ENCODE measurements at places on chromosomes 12 and 14.

DNA sequence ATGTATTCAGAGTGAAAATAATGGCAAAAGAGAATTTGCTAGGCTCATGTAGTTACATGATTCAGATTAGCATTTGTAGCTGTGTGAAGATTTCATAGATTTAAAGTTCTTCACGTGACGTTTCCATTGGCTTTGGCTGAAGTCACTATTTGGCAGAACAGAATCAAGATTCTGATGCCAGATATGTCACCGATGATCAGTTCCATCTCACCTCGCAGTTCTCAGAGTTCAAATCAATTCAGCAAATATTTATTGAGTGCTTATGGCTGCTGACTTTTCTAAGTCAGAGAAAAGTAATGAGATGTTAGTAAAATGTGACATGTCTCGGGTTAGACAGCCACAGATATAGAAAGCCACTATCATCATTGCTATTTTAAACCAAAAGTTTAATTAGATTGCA is 28.4 kb downstream of the ALX1 start:
- DNase-seq = no peak

GRCh38 chr14:92675976-92676375 is 72.5 kb downstream of the LGMN start:
- DNase-seq = no peak

GRCh38 chr12:80849337-80849736 is 88.4 kb downstream of the LIN7A start:
- DNase-seq = no peak

GRCh38 chr12:53659011-53659551 is 16.8 kb downstream of the ATP5MC2 start:
- DNase-seq = no peak

GRCh38 chr12:43973385-43973784 is 137.5 kb downstream of the TMEM117 start:
- DNase-seq = no peak

- no peak for DNase-seq
Measured at GRCh38 chr12:67645126-67645525, 3.4 kb upstream of the DYRK2 start.

- no peak for DNase-seq
Measured at GRCh38 chr12:31249356-31249755, 76.6 kb downstream of the SINHCAF start.

DNA sequence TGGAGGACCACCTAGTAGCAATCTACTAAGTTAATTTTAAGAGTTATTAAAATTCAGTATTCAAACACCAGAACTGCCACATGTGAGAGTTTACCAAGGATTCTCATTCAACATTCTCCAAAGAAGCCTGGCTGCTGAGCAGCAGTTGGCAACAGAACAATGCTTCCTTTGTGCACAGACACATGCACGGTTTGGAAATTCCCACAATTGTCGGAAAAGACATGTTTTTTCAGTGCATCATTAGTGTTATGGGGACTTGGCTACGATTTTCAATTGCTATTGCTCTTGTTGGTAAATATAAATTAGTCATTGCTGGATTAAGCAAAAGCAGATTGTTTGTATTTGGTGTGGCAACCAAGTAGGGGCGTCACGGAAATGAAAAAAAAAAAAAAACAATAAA is 22.2 kb downstream of the ST8SIA1 start:
- DNase-seq = no peak

DNA sequence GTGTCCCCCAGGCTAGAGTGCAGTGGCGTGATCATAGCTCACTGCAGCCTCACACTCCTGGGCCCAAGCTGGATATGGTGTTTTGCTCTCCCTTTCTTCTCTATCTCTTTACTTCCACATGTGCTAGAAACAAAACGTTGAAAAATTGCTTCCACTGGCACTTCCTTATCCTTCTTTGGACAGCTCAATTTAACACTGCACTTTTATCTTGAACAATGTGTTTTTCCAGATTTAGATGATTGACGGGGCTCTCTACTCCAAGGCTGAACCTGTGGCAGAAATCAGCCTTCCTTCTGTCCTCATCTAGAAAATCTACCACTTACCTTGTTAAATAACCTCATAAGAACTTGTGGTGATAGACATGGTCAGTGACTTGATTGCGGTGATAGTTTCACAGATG is 165.1 kb downstream of the DAD1 start:
- no peak for DNase-seq

DNA sequence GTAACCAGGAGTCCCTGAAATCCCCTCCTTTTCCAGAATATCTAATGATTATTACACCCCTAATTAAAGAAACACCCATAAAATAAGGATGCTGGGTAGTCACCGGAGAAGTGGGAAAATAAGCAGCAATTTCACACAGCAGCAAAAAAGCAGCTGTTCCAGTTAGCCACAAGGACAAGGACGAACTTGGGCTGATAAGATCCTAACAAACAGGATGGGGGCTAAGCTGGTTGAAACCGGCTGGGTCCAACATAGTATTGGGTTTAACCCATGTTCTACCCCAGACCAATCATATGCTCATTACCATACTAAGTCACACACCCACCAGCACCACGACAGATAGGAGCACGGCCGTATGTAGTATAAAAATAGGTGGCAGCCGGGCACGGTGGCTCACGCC is 100.7 kb downstream of the RPL10L start:
- DNase-seq = no peak

DNA sequence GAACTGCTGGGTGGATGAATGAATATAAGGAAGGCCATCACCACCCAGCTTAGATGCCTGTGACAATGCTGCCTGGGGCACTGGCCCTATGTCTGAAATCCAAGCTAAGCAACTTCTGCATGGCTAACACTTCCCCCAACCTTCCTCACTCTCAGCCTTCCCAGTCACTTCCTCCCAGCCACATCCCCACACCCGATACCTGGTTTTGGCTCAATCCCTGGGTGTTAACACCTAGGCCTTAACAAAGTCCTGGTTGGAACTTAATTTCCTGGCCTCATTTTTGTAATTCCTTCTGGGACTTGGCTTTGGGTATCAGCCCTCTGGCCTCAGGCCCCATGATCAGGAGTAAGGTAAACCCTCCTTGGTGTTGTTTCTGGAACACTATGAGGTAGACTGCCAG is 110.0 kb downstream of the EFCAB11 start:
- DNase-seq = no peak

DNA sequence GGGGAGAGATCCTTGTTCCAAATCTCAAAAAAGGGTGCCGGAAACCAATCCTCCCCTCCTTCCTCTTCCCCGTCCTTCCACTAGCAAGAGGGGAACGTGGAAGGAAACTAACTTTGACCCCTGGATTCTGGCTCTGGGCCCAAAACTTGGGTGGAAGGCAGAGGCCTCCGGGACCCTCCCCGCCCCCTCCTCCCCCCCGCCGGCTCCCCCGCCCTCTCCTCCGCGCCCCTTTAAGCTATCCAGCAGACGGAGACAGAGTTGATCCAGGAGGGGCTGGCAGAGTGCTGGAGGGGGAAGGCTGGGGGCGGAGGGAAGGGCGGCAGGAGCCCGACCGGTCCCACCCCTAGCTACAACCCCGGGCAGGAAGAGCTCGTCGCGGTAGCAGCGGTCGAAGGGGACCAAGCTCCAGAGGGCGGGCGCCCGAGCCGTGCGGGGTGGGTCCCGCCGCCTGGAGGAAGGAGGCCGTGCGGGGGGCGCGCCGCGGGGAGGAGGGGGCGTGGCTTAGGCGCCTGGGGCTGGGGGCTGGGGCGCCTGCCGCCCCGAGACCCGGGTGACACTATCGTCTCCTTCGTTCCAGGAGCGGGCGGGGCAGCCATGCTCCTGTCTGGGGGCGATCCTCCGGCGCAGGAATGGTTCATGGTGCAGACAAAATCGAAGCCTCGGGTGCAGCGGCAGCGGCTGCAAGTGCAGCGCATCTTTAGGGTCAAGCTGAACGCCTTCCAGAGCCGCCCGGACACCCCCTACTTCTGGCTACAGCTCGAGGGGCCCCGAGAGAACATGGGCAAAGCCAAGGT is at the start of gene NYNRIN:
NYNRIN (plus strand) TSS at position 351 of the 794 bp plus-strand sequence; CDS start at position 595, 244 bp downstream.
- no peak for DNase-seq

GRCh38 chr12:110354172-110354780 is 49.2 kb downstream of the ANAPC7 start:
- DNase-seq = no peak

DNA sequence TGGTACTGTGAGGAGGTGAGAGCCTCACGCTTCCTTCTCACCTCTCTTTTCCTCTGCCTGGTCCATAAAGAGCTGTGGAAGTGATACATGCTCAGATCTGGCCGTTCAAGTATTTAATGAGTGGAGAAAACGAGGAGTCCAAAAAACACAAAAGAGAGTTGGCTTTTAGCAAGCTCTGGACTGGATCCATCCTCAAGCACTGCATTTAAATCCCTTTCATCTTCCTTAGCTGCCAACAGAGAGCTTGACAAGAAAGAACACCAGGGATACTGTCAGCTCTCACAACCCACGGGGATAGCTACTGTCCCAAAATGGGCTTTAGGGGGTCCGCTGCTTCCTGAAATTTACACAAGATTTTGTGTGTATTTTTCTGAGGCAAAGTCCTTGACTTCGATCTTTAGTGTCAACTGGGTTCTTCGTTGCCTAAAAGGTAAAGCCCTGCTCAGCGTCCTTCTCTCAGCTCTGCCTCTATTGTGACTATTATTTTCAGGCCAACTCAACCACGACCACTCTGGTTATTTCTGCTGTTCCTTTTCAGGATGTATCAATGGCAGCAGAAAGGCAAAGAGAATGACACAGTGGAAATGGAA is 120.9 kb downstream of the TMTC1 start:
- no peak for DNase-seq

- DNase-seq = peak; percentile 6
Measured at GRCh38 chr12:118404876-118405521, 28.6 kb downstream of the SUDS3 start.

DNA sequence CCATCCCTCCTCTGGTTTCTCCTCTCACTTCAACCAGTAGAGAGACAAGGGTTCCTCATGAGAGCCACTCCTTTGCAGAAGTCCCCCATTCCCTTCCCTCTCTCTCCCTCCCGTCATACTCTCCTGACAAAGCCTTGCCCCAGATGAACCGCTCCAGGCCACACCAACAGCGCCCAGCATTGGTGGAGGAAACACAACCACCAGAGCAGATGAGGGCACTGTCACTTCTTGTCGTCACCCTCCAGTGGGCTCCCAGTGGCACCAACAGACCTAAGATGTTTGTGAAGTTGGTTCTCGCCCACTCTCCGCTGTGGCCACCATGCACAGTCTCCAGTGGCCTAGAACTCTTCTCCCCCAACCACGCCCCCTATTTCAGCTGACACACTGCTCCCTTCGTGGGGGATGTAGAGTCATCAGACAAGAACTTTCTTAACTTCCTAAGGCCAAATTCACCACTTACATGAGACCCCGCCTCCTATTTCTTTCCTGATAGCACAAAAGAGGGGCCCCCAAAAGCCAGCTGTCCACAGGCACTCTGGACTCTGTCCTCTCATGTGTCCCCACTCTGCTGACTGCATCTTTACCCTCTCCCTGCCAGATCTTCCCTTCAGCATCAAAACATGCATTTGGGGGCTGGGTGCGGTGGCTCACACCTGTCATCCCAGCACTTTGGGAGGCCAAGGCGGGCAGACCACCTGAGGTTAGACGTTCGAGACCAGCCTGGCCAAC is 29.2 kb upstream of the PLEKHG6 start:
- no peak for DNase-seq

DNA sequence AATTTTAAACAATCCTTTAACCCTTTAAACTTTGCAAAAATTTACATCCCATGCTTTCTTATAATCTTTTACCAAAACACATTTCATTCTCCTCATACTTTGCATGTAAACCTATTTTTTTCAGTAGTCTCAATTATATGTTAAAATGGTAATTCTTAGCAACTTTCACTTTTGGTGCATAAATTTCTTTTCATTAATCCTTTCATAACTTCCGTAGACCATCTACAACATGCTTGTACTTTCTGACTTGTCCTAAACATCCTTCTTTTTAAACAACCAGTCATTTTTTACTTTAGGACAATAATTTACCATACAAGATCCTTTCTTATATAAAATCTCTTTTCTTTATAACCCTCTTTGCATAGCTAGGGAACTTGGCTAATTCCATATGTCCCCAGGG is 19.5 kb downstream of the CCDC91 start:
- DNase-seq = no peak

- DNase-seq = no peak
Measured at GRCh38 chr14:77502109-77502782, 3.6 kb upstream of the ISM2 start.

GRCh38 chr14:82113710-82114109 is 580.1 kb upstream of the SEL1L start:
- no peak for DNase-seq

DNA sequence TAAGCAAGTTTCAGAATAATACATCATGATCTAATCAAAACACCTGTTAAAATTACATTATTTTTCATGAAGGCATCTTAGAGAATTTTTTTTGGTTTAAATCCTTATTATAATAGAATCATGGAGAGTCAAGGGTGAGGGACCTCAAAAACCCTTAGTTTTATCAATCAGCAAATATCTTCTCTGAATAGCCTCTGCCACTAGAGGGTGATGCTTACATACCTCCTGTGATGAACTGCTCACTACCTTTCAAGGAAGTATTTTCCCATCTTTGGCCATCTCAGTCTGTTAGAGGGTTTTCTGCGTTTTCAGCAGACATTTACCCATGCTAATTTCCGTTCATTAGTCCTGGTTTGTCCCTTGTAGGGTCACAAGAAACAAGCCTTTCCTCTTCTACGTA is 200.2 kb downstream of the TRHDE start:
- DNase-seq = no peak

GRCh38 chr12:132484183-132484890 is 5.6 kb upstream of the FBRSL1 start:
- DNase-seq = no peak

DNA sequence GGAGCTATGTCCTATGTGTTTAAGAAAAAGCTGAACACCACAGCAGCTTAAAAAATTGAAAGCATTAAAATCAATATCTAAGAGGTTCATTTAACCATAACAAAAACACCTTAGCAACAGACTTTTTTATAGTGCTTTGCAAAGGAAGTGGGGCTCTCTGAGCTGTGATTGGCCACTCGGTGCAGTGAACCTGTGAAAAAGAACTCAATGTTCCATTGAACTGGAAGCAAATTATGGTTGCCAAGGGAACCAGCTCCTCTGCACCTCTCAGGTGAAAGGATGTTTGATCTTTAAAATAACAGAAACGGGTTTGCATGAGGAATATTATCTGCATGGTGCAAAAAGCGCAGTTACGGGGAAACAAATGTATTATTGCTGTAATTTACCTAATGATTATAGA is 149.4 kb downstream of the SNAPC1 start:
- DNase-seq = no peak

Measured in stimulated activated CD8-positive, alpha-beta memory T cell treated with anti-CD3 and anti-CD28 coated beads, Interleukin-15, amount 100 ng/mL, for 24 hours (primary cell).